Mesothelial cell of epicardium (in vitro differentiated cells): ENCODE measurements at places on chromosomes 5 and 9. TPM values are rescaled to one million over a fixed set of nuclear protein-coding genes. Genes with fewer than 3 reads are reported as not detected.

DNA sequence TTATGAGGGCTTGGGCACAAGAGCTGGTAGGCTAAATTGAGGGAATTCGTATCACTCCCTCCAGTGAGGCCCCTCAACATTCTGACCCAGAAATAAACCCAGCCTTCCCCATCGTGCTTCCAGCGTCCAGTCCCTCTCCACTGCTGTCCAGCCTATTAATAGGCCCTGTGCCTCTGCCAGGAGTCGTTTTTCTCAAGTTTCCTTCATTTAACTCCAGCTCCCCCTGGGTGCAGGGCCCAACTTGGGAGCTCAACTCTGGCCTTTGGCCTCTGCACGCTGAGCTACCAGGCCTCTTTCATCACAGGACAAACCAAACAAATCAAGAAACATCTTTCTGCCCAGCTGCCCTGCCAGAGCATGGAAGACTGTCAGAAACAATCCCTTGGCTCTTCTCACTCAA lies 10.0 kb downstream of the HBEGF start:
- DNase-seq = no peak

The CBY3 gene
- 0.47 TPM in 1 of 3 replicates, not detected in the others for total RNA-seq

The RORB gene
- total RNA-seq = 0.16 to 0.43 TPM (median 0.38 TPM) in 3 replicates

The GABRB2 gene
- 0.75 to 0.78 TPM (median 0.76 TPM) in 3 replicates for total RNA-seq

The IFNA7 gene
- total RNA-seq = not detected in 3 replicates

DNA sequence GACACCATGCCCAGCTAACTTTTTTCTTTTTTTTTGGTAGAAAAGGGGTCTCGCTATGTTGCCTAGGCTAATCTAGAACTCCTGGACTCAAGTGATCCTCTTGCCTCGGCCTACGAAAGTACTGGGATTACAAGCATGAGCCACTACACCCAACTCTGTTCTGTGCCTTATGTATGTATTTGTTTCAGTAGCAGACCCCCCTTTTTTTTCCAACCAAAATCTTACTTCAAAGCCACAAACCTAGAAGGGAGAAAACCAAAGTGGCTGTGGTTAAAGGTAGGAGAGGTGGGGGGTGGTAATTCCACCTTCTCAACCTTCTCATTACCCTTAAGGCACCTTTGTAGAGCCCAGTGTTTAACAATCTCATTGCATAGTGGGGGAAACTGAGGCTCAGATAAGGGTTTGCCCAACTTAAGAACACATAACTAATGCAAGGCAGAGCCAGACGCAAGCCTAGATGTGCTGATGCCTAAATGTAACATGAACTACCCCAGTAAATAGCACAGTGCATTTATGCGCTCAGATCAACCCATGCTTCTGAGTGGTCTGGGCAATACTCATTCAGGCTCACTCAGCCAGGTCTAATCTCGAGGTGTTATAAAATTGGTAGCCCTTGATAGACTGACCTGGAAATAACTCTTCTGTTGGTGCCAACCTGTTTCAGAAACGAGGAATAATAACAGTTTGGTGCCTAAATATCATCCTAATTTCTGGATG lies 33.0 kb downstream of the ITK start:
- no peak for DNase-seq

GRCh38 chr5:180609817-180610550 lies 18.7 kb upstream of the SCGB3A1 start:
- DNase-seq = no peak

The ANAPC2 gene
- 86.1 to 89.3 TPM (median 87.1 TPM) in 3 replicates for total RNA-seq

- no peak for DNase-seq
Measured at GRCh38 chr9:121331992-121332685, 37.9 kb downstream of the STOM start.

DNA sequence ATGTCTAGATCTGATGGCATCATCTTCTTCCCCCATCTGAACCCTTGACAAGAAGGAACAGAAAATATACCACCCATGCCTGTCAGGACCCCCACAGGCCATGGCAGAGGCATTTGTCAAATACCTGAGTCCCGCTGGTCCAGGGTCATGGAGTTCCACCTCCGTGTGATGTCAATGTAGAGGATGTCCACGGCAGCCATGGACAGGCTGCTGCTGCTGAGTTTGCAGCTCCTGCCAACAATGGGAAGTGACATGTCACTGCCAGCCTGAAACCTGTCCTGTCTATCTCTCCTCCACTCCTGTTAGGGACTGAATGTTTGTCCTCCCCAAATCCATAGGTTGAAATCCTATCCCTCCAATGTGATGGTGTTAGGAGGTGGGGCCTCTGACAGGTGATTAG lies 208.8 kb downstream of the DAB2IP start:
- no peak for DNase-seq

DNA sequence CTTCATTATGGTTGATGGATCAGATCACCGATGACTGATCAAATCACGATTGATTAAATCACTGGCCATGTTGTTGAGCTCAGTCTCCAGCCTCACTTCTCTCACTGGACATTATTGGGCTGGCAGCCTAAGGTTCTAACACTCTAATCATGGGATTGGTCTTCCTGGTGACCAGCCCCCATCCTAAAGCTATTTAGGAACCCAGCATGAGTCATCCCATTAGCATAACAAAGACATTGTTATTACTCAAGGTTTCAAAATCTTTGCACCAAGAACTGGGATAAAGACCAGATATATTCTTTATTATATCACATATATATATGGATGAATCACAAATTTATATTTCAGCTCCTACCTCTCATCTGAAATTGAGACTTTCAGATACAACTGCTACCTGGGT lies 272.1 kb upstream of the IL12B start:
- no peak for DNase-seq

DNA sequence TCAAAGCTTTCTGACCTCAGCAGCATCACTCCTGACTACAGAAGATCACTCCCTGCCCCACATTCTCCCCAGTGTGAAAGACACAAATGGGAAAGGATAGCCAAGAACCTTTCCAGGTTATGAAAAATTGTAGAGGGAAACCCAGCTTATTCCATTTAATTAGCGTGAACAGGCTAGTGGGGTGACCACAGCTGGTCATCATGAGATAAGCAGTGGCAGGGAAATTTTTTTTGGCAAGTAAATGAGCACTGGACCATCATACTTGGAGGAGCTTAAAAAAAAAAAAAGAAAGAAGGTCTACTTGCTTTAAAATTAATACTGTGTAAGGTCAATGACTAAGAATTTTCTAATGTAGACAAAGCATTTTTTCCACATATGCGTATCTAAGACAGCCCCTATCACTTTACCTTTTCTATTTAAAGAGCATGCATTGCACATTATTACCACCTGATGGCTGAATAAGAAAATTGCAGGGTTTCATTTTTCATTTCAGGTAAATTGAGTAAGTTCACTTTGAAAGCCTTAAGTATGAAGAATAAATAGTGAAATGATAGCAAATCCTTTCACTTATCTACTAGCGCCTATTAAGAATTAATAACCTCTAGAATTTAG lies 123.6 kb downstream of the ELAVL2 start:
- DNase-seq = no peak

DNA sequence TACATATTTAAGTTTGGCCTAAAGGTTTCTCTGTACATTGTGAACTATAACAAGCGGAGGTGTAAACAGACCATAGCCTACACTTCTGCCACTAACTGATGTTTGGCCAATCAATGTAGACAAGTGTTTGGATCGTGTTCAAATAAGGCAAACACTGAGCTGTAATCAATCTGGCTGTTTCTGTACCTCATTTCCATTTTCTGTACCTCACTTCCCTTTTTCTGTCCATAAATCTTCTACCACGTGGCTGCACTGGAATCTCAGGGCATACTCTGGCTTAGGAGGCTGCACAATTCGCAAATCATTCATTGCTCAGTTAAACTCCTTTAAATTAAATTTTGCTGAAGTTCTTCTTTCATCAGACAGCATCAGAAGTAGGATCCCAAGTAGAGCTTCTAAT lies 140.9 kb downstream of the SLC25A46 start:
- no peak for DNase-seq

GRCh38 chr9:136376457-136376856 lies 3.0 kb upstream of the CARD9 start:
- no peak for DNase-seq

- no peak for DNase-seq
Measured at GRCh38 chr9:85662573-85662972, 79.2 kb downstream of the AGTPBP1 start.

- no peak for DNase-seq
Measured at GRCh38 chr5:8340739-8341344, 471.9 kb downstream of the MTRR start.

GRCh38 chr5:40916226-40916625 lies 6.9 kb downstream of the C7 start:
- DNase-seq = no peak

The PHF24 gene
- 0.62 to 0.99 TPM (median 0.83 TPM) in 3 replicates for total RNA-seq

DNA sequence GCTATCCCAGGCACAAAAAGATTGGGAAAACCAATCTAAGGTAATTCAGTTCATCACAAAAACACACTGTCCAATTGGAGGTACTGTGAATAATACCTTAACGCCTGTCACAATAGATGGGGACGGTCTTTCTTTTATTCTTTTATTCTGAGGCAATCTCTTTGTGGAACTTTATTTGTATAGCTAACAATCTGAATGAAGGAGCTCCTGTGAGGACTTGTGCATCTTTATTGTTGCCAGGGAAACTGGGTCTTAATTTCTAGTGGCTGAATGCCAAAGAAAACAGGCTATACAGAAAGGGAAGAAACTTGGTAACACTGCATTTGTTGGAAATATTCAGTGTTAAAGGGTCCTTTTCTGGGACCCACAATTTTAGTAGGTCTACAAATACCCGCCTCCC lies 546.9 kb upstream of the C9orf72 start:
- DNase-seq = no peak

GRCh38 chr5:9222054-9222976 lies 323.6 kb downstream of the SEMA5A start:
- DNase-seq = no peak

The UQCRQ gene
- total RNA-seq = 258 to 329 TPM (median 308 TPM) in 3 replicates

DNA sequence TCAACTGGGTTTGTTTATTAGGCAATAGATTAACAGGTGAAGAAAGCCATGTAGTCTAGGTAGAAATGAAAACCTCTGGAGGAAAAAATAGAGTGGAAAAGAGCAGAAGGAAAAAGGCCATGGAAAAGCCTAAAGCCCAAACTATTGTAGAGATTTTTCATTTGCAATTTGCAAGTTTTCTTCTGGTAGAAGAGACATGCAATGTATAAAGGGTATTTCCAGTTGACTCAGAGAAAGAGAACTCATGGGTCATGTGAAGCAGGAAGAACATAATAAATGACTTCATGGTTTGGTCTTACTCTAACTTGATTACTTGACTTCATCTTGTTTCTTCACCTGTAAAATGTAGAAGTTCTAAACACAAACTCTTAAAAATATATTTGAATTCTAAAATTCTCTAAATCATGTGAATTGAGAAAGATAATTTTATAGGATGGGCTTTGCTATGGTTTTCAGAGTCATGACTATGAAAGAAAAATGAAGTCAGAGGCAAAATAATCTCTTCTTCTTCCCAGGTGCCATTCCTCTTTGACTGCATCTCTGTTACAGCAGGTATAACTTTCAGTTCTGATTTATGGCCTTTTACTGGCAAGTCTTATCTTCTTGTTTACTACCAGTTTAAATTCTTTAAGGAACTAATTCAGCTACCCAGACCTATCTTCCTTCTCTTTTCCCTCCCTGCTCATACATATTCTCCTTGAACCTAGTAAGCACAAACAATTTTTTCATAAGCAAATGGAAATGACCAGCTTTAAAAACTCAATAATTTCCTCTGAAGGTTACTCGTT lies 47.7 kb upstream of the TMC1 start:
- DNase-seq = no peak

DNA sequence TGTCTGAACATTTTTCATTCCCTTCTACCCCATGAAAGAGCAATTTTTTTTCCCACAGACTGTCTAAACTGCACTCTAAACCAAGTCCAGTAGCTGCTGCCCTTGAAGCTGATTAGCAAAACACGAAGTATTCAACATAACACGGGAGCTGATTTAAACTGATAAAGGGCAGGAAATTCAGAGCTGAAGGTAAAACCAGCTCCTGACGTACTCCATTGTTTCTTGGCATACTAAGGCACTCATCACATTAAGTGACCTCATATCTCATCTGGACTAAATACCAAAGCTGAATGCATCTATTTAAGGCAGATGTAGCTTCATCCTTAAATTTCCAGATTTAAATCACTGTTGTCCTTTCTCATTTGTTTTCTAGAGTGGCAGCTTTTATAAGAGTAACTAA lies 12.0 kb downstream of the GDF9 start:
- DNase-seq = no peak

GRCh38 chr5:162230348-162230747 lies 162.8 kb downstream of the GABRG2 start:
- DNase-seq = no peak

The GAS1 gene
- total RNA-seq = 47.8 to 50.6 TPM (median 49.1 TPM) in 3 replicates

The SEMA5A gene
- 20.0 to 26.7 TPM (median 23.1 TPM) in 3 replicates for total RNA-seq

The TAL2 gene
- total RNA-seq = 0.47 to 0.99 TPM (median 0.84 TPM) in 3 replicates

The KIF27 gene
- 11.6 to 13.7 TPM (median 13.2 TPM) in 3 replicates for total RNA-seq

The NKD2 gene
- total RNA-seq = 52.8 to 65.1 TPM (median 63.4 TPM) in 3 replicates

The ENHO gene
- 0.96 to 1.1 TPM (median 1.0 TPM) in 3 replicates for total RNA-seq

DNA sequence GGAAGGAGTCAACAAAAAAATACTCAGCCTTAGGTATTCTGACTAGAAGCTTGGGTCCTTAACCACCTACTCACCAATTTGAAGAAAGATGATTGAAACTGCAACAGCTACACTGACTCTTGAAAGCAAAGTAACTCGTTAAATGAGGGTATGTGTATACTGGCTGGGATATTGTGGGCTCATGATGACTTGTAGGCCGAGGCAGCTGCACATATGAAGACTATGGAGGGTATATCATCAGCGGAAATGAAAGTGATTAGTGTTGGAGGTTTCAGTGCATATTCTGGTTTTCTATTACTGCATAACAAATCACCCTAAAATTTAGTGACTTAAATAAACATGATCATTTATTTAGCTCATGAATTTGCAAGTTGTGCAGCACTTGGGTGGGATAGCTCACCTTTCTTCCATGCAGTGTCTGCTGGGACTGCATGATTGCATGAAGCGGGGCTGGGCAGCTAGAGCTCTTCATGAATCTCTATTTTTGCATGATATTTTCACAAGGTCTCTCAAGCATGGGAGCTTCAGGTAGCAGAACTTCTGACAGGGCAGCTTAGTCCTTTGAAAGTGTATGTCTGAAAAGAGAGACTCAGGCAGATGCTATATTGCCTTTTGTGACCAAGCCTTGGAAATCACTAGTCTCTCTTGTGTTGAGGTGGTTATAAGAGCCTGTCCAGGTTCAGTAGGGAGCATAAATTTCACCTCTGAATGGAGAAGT lies 96.1 kb upstream of the CDKN2B start:
- DNase-seq = no peak

DNA sequence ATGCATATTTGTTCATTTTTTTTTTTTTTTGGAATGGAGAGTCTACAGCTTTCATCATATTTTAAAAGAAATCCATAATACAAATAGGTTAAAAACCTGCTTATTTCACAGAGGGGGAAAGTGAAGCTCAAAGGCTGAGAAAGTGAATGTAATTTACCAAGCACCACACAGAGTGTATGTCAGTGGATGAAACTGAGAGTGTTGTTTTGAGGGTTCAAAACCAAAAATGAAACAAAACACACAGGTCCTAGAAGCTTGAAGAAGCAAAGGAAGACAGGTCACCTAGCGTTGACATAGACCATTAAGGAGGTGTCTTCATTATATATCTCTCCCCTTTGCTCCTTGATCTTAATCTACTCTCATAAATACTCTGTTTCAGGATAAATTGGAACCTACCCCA lies 7.5 kb downstream of the NMUR2 start:
- DNase-seq = no peak

The TRPM3 gene
- total RNA-seq = 1.1 to 1.6 TPM (median 1.1 TPM) in 3 replicates
